Stimulated activated naive CD4-positive, alpha-beta T cell (primary cell): ENCODE measurements at places on chromosomes 6 and 20.

- no peak for DNase-seq
Measured at GRCh38 chr6:116087437-116088027, 13.1 kb upstream of the NT5DC1 start.

DNA sequence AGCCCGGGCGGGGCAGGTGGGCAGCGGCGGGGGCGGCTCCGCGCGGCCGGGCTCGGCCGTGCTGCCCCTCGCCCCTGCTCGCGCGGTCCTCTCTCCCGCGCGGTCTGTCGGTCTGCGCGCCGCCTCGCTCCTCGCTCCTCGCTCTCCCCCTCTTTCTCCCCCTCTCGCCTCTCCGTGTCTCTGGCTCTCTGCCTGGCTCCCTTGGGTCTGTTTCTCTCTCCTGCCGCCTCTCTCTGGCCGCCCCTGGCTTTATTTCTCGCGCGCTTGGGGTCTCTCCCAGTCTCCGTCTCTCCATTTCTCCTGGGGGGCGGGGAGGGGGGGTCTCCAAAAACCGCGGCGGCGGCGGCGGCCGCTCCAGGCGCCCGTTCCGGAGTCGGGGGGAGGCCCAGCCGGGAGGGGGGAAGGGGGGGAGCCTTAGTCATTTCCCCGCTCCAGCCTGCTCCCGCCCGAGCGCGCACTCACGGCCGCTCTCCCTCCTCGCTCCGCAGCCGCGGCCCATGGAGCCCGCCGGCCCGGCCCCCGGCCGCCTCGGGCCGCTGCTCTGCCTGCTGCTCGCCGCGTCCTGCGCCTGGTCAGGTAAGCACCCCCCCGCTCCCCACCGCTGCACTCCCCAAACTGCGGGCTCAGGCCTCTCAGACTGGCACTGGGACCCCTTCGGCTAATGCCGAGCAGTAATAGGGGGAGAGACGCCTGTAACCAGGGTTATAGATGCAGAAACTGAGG lies at the start of gene SIRPA:
Gene SIRPA, plus strand, starts transcription at position 457 of the 723 bp plus-strand sequence. Its CDS starts 41 bp downstream, at position 498.
- no peak for DNase-seq

- DNase-seq = no peak
Measured at GRCh38 chr20:25991051-25991755, 294.6 kb upstream of the ZNF337 start.

DNA sequence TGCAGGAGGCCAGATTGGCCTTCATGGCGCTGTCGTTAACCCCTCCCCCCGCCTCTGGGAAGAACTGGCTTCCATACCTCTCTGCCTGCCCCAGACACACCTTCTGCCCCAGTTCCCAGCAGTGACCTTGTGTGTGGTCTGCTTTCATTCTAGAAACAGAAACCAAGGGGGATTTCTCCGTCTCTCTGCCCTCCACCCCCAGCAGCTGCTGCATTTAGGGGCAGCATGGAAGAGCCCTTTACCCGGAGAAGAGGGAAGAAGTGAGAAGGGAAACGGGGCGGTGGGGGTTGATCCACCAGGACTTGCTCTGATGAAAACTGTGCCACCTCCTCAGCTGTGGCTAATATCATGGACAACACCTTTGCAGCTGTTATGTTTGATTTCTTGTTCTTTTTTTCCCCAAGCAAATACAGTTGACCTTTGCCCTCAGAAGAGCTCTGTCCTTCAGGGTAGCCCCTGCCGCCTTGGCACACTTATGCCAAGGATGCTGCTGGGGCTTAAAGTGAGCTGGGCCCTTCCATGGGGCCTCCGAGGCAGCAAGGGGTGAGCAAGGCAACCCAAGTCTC lies 6.1 kb downstream of the GLP1R start:
- no peak for DNase-seq

- no peak for DNase-seq
Measured at GRCh38 chr20:50913690-50914375, 17.4 kb downstream of the ADNP start.

- DNase-seq = no peak
Measured at GRCh38 chr20:53898556-53898931, 171.8 kb downstream of the BCAS1 start.

- no peak for DNase-seq
Measured at GRCh38 chr6:169172456-169172855, 81.2 kb downstream of the THBS2 start.

DNA sequence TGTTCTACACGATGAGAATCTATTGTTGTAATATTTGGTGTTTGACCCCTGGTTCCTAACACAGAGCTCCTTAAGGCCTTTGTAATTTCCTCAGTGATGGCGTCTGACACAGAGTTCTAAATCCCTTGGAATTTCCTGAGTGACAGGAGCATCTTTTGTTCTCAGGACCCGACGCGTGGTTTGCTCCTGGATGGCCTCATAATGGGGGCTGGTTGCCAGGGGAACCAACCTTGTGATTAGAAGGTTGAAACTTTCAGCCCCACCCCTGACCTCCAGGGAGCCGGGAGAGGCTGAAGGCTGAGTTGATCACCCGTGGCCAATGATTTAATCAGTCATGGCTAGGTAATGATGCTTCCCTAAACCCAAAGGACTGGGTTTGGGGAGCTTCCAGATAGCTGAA lies 20.5 kb upstream of the ZNF133 start:
- DNase-seq = no peak

- peak; percentile 20 for DNase-seq
Measured at GRCh38 chr20:33685328-33686099, 671 bp downstream of the E2F1 start.

DNA sequence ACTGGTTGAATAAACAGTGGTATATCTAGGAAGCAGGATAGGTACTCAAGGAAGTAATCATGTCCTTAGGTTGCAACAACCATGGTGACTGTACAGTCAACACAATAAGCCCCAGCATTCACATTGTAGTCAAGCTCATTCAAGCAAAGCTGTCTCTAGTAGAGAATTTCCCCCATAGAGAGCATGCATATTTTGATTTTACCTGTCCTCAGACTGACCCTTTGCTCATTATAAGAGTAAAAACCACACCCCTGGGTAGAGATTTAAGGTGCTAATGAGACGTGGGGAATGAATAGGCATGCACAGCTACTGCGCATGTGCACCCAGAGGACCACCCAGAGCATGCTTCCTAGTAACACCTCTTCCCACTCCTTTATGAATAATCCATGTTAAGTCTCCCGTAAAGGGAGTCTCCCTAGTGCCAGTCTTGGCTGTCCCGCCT lies 6.1 kb upstream of the RNF8 start:
- DNase-seq = no peak

- no peak for DNase-seq
Measured at GRCh38 chr6:112337209-112337638, 9.9 kb upstream of the RFPL4B start.

GRCh38 chr6:40708049-40708448 lies 120.9 kb upstream of the LRFN2 start:
- DNase-seq = no peak

- DNase-seq = no peak
Measured at GRCh38 chr6:620950-621349, 36.0 kb downstream of the HUS1B start.

GRCh38 chr20:44324343-44324742 lies 12.5 kb upstream of the R3HDML start:
- DNase-seq = no peak

DNA sequence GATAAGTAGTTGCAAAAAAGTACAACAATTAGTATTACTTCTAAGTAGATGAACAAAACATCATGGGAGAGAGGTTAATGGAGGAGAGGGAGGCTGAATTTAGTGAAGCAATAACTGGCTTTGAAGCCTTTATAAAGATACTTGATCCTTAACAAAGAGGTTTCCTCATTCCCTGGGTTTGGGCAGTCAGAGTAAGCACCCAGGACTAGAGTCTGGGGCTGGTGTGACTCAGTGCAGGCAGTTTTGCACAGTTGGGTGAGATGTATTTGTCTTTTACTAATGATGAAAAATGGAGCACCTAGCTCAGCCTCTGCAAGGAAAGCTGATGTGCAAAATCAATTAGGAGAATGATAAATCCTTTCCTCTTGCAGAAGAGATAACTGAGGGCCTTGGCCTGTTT lies 11.8 kb upstream of the OPN5 start:
- DNase-seq = no peak

DNA sequence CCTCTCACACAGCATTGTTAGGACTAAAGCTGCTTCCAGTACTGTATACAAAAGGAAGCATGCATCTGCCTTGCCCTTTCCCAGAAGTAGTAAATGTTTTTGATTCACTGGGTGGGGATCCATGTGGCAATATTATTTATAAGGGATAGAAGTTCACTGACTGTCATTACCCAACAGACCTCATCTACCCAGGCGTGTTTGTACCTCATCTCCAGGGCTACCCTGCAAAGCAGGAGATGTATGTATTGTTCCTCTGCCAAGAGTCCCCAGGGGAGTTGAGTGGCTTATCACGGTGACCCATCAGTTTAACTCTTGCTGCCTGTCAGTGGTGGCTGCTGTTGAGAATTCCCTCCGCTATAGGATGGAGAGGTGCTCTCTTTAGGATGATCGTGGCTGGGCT lies 42.5 kb downstream of the SLC24A3 start:
- DNase-seq = no peak

- DNase-seq = peak; percentile 31
Measured at GRCh38 chr6:27251606-27252251, 4.2 kb downstream of the PRSS16 start.
